NCI-H2227 treated with DMSO at 0.1 percent for 48 hours (cell line): ENCODE measurements at places on chromosomes 12 and 14.

- DNase-seq, result no peak
Measured at GRCh38 chr12:125184213-125184967, 119.2 kb downstream of the AACS start.

GRCh38 chr14:59363531-59364226 lies 101.5 kb downstream of the GPR135 start:
- no peak for DNase-seq

DNA sequence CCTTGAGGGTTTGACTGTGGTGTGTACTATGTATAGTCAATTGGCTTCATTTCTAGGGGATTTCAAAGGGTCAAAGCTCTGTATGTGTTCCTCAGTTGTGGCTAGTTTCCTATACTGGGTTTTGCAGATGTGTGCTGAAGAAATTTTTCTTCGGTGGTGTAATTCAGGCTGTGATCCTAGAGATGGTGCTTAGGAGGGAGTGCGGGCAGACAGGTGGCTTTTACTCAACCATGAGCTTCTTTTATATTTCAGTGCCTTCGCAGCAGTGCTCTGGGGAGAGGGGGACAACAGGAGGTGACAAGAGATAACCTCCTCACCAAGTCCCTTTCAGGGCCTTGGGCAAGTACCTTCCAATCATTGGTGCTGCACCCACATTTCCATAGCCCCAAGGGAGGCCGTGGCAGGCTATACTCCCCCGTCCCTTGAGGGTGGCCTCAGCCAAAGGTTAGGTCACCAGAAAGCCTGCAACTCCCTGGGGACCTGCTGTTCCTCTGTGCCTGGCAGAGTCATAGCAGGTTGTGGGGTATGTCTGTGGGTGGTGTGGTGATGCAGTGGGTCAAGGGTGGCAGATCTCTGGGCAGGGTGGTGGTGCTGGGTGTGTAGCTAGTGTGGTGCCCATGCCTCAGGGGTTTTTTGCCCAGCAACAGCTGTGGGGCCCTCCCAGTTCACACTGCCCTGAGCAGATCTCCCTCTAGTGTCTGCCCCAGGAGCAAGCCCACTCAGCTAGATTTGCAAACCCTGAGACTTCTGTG lies 37.0 kb upstream of the TMX1 start:
- DNase-seq, result no peak

DNA sequence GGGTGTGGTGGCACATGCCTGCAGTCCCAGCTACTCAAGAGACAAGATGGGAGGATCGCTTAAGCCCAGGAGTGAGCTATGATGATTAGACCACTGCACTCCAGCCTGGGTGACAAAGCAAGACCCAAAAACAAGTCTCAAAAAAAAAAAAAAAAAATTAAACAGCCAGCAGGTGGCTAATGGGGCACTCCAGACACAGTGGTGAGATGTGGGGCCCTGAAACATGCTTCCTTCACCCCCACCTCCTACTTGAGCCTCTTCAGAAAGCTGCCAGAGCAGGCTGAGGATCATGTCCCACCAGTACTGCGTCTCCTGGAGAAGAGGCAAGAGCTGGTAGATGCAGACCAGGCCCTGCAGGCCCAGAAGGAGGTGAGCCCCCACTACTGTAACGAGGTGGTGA lies 2.1 kb downstream of the CFAP73 start:
- no peak for DNase-seq

DNA sequence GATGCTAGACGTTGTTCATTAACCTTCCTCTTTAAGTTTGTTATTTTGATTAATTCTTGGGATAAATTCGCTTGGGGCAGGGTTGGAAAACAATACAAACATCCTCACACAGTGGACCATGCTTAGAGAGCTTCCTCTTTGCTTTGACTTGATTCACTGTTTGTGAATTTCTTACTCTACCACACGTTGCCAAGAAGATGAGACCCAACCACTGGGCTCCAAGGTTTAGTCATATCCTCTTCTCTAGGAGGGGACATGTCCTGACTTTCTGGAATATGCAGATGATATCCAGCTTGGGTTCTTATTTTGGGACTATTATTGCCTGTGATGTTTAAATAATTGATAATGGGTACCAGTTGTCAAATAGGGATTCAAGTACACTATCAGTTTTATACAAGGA lies 428.2 kb downstream of the ATP23 start:
- DNase-seq, result no peak

DNA sequence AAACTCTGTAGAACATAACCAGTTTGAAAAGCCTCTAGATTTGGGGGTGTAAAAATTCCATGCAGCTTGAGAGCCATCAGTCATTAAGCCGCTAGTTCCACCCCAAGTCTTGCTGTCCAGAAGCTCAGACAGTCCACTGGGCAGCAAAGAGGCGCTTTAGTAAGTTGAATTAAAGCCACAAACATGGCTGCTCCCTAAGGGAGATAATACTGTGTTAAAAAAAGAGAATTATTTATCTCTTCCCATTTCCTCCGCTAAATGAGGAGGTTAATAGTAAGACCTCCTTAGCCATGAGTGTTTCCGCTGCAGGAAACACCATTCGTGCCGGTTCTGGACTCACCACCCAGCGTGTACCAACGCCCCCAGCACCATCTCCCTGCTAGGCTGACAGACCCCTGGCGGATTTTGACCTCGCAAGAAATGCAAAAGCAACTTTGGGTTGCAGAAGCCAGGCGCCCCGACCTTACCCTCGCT lies 536 bp downstream of the TM7SF3 start:
- DNase-seq, result peak; percentile 29

DNA sequence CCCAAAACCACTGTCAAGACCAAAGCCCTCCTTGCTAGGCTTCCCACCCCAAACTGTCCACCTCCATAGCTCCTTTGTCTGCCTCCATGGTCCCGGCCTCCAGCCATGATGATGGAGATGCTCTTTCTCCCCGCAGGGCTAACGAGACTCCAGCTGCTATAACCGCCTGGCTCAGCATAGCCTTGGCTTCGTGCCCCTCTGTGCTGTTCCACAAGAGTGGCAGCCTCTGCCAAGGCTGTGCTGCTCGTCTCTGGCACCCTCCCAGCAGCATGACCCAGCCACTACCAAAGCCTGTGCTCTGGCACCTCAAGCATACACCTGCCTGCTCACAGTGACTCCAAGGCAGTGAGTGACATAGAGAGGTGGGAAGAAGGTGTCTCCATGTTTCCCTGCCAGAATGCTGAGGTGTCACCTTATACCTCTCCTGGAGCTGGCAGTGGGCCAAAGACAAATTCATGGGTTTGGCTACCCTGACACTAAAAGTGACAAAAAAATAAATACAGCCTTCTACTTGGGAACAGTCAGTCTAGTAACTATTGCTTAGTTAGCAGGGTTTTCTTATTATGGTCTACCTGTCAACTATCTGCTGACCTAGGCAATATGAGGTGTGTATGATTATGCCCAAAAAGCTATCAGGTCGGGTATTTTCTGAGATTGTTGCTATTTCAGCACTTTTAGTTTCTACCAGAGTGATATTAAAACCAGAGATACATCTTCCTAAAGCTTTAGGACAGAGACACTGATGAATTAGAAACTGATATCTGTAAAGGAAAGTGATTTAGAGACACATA lies 16.1 kb upstream of the KRT73 start:
- DNase-seq, result no peak

- DNase-seq, result no peak
Measured at GRCh38 chr12:47989023-47989417, 15.3 kb downstream of the COL2A1 start.

DNA sequence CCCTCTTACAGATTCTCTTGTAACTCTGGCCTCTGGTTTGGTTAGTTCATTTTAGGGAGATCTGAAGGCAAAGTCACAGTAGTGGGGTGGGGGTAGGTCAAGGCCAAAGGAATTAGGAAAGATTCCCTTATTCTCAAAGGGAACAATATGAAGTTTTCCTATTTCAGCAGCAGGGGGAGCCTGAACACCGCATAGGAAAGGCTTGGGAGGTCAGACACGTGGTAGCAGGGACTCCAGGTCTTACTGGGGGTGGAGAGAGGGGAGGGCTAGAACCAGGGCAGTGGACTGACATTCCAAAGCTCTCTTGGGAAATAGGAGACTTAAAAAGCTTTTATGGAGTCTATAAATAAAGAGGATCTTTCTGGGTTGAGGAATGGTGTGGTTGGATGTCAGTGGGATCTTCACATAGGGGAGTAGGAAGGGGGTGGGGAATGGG lies 1.3 kb downstream of the ZC3H10 start:
- peak; percentile 56 for DNase-seq

- no peak for DNase-seq
Measured at GRCh38 chr14:84203896-84204295, 1326.0 kb upstream of the FLRT2 start.

GRCh38 chr12:53844994-53845844 lies 93.4 kb upstream of the HOXC13 start:
- DNase-seq, result no peak

DNA sequence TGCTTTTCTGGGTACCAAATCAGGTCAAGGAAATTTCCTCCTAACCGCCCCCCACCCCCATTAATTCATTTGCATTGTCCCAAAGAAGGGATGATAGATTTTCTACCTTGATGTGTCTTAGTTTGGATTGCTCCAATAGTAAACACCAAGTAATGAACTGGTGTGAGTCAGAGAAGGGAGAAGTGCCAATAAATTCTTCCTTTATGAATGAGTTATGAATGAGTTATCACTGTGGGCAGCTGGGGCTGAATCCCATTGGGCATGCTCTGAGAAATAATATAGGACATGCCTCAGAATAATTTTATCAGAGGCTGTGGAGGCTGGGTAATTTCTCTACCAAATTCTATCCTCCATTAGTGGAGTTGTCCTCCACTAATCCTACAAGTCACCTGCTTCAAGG lies 277.9 kb upstream of the FLRT2 start:
- no peak for DNase-seq

DNA sequence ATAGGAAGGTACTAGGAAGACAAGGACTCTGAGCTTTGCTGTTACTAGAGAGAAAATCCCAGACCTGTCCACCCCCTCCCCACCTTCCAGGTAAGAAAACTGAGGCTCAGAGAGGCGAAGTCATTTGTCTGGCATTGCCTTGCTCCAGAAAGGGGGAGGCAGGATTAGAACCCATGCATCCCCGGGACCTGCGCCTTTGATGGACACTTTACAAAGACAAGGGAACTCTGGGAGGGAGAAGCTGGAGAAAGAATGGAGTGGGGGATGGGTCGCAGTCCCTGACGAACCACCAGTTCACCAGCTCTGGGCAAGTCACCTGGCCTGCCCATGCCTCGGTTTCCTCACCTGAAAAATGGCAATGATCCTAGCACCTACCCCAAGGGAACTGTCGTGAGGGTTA lies 10.8 kb downstream of the TRPV4 start:
- no peak for DNase-seq

DNA sequence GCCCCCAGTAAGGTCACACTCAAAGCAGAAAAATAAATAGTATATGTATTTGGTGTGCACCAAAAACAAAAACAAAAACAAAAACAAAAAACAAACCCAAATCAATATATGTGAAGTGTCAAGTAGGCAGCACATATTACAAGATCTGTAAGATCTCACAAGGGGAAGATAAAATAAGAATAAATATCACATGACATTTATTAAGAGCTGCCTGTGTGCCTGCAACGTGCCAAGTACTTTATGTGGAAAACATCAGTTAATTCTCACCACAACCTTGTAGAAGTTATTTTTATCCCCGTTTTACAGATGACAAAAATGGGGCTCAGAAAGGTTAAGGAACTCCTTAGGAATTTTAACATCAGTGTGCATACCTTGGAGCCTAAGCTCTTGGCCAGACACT lies 26.6 kb downstream of the TRIM9 start:
- DNase-seq, result no peak

GRCh38 chr12:62098132-62098531 lies 162.1 kb upstream of the USP15 start:
- DNase-seq, result no peak

DNA sequence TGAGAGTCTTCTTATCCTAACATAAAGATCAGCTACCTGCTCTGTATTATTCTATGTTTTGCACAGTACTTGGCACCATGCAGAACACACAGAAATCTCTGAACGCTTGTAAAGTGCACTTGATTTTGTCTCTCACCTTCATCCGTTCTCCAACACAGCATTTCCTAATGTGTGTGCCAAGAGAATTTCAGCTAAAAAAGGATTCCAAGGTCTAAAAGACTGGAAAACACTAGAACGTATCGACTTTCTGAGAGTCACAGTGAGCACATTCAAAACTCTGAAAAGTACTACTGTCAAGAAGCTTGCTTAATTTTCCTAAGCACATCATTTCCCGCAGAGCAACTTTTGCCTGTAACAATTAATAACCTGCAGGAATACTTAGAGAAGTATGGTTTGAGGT lies 211.1 kb downstream of the ANO2 start:
- no peak for DNase-seq

GRCh38 chr14:64682843-64683242 lies 21.4 kb upstream of the PLEKHG3 start:
- no peak for DNase-seq

DNA sequence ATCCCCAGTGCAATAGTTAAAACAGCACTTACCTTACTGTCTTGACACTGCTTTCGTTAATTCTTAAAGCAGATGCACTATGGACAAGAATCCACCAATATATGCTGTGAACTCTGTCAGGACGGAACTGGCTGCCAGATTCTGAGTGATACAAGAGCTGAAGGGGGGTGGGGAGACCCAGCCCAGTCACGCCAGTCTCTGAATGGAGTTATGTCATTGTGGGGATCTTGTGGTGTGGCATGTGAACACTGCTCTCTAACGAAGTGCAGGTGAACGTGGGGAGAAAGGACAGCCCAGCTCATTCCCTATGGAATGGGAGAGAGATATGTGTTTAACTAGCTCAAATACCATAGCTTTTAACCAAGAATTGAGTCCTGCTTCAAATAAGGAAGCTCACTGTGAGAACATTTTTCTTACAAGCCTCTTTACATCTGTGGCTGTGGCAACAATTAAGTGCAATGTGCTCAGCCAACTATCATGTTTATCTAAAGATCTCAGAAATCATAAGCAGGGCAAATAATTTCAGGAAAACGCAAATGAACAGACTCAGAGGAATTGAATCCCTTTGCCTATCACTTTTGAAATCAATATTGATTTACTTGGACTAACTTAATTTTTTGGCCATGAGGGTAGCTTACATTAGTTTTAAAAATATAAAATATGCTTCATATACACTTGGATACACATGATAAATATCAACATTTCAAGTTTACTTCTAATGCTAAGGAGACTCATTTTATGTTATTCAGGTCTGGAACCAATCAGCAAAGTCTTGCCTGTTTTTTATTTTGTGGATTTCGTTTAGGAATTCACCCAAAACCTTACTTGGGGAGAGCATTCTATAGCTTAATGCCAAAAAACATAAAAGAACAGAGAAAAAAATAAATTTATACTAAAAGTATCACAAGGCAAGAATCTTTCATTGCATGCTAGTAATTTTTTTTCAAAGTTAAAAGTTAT lies at the start of gene LUM:
Gene LUM, minus strand, starts transcription at position 129 of the 960 bp plus-strand sequence. CDS start 2,515 bp downstream, outside the sequence.
- DNase-seq, result no peak

DNA sequence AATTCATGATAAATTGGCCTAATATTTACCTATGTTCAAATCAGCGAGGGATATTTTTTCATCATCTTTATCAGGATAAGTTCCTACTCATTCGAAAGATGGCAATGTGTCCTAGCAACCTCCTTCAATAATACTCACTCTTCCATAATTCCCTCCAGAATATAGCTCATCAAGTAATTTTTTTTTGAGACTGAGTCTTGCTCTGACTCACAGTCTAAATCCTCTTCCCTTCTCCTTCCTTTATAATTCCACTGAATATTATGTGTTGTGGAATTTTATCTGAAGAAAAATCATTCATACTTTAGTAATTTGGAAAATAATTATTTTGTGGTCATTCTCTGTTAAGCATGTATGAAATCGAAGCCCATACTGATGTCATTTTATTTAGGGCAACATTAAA lies 663.8 kb downstream of the FLRT2 start:
- no peak for DNase-seq

- no peak for DNase-seq
Measured at GRCh38 chr14:101915871-101916815, 48.2 kb upstream of the DYNC1H1 start.

GRCh38 chr12:100867639-100868393 lies 73.2 kb downstream of the ANO4 start:
- no peak for DNase-seq

- DNase-seq, result no peak
Measured at GRCh38 chr12:41462312-41462711, 274.2 kb downstream of the PDZRN4 start.
